ENCODE measurements at places on chromosomes 3 and 15.

DNA sequence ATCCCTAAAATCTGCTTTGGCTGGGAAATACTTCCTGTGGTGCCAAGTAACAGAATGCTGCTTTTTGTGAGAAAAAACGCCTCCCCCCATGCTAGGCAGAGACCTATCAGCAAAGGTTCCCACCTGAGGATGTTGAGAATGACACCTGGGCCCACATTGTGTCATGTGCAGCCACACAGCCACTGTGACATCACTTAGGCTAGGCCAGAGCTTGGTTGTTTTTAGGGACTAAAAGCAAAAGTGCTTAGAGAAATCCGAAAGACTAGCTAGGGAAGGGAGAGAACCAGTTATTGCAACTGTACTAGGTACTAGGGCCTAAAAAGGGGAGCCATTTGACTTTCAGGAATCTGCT lies 6.2 kb downstream of the ZDHHC3 start:
- DNase-seq: no peak

GRCh38 chr15:91342097-91342496 lies 242.0 kb downstream of the SV2B start:
- DNase-seq: no peak

- DNase-seq: no peak
Measured at GRCh38 chr3:141266797-141267555, 35.4 kb downstream of the PXYLP1 start.

DNA sequence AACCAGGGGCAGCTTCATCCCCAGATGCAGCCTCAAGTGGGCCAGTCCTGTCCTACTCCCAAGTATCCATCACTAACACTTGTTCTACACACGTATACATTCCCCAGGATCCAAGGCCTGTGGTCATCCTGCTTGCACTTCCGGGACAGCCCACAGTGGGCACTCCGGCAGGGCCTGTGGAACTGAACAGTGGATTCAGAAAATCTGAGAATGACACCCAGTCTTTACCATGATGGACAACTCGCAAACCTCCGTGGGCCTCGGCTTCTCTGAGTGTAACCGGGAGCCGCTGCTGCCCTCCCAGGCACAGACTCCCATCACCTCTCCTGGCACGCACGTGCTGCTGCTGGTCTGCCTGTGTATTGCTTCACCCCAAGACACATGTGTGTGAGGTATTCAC lies 59.6 kb downstream of the ATP10A start:
- DNase-seq: no peak

DNA sequence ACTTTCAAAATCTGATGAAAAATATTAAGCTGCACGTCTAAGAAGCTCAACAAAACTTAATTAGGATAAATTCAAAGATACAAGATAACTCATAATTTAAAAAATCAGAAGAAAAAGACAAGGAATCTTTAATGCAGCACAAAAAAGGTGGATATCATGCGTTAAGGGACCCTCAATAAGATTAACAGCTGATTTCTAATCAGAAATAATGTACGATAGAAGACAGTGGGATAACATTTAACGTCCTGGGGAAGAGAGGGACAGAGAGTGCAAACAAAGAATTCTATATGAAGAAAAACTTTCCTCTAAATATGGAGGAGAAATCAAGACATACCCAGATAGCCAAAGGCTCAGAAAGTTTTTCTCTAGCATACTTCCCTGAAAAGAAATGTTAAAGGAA lies 519.5 kb downstream of the PYDC2 start:
- DNase-seq: no peak

- no peak for DNase-seq
Measured at GRCh38 chr15:81534124-81534523, 160.1 kb upstream of the TMC3 start.

- DNase-seq: no peak
Measured at GRCh38 chr3:20111836-20112235, 71.6 kb downstream of the KAT2B start.

GRCh38 chr15:65244638-65245037 lies 33.4 kb upstream of the CILP start:
- DNase-seq: no peak

- no peak for DNase-seq
Measured at GRCh38 chr15:69591905-69592508, 139.4 kb downstream of the RPLP1 start.

DNA sequence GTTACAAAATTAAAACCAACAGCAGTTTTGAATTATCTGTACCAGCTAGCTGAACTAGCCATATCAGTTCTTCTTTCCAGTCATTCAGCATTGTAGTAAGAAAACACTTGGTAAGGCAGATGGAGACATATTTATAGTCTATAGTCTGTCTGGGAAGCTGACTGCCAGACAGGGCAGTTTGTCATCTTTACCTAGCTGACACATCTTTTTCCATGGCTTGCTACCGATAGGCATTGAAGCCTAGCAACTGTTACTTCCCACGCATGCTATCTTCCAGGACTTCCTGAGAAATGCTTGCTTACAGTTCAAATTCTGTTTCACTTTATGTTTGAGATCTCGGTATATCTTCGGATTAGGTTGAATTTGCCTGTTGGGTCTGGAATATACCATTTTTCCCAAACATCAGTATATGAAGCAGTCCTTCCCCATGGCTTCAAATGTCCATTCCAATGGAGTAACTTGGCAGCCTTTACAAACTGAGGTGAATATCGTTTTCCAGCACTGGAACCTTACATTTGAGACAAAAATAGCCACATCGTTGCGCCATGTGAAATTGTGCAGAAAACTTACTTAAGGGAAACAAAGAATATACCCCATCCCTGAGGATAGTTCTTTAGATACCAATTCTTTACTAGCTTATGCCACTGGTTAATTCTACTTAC lies 8.8 kb downstream of the GNL3 start:
- DNase-seq: no peak

DNA sequence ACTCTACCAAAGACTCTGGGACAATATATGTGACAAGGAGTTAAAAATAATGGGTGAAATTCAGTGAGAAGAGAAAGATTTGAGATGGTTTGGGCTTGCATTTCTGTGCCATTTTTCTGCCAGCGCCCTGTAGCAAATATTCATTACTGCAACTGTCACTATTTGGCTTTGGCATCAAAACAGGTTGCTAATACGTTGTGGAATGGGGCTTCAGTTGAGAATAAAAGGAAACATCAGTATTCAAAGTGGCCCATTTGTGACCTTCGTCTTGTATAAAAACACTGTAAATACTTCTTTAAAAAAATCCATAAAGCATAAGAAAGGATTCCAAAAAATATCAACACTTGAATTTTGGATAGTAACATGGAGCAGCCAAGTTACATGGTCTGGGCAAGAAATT lies 309.2 kb downstream of the ZNF385D start:
- DNase-seq: no peak

DNA sequence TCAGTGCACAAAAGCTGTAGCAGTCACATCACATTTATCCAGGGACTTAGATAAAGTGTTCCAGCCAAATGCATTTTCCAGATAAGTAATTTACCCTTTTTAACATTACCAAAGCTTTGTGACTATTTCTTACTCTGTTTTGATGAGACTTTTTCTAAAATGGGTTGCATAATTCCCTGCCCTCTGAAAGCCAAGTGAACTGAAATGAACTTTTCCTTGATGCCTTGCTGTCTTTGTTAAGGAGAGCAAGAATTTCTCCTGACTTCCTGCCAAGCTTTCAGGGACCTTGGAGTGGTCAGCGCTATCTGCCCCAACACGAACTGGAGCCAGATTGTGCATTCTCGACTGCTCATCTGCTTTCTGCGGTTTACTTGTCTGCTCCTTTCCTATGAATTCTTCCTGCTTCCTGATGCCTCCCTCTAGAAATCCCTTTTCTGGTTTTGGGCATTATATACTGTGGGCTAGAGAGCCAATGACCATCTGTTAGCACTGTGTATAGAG lies 34.8 kb downstream of the EIF4E3 start:
- peak; percentile 82 for DNase-seq

- DNase-seq: no peak
Measured at GRCh38 chr3:118949113-118949760, 85.4 kb downstream of the IGSF11 start.

GRCh38 chr3:111498022-111498421 lies 44.0 kb upstream of the CD96 start:
- DNase-seq: no peak

GRCh38 chr15:66729331-66729951 lies 27.4 kb downstream of the SMAD6 start:
- DNase-seq: no peak

- no peak for DNase-seq
Measured at GRCh38 chr3:183378008-183378407, 50.4 kb downstream of the MCF2L2 start.

DNA sequence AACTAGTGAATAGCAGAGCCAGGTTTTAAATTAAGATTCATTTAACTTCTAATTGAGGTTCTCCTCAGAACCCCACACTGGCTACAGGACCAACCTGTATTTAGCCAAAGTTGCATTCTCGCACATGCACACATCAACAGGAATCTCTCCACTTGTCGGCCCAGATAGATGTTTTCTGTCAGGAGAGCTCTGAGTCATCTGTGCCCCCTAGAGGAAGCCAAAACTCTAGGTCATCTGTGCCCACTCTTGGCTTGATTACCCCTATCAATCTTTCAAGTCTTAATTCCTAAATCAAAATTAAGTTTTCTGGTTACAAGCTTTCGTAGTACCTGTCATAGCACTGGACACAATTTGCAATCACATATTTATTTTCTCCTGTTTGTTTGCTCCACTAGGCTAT lies 104.9 kb upstream of the EOMES start:
- DNase-seq: no peak

- no peak for DNase-seq
Measured at GRCh38 chr3:196782511-196782910, 42.9 kb downstream of the PAK2 start.

DNA sequence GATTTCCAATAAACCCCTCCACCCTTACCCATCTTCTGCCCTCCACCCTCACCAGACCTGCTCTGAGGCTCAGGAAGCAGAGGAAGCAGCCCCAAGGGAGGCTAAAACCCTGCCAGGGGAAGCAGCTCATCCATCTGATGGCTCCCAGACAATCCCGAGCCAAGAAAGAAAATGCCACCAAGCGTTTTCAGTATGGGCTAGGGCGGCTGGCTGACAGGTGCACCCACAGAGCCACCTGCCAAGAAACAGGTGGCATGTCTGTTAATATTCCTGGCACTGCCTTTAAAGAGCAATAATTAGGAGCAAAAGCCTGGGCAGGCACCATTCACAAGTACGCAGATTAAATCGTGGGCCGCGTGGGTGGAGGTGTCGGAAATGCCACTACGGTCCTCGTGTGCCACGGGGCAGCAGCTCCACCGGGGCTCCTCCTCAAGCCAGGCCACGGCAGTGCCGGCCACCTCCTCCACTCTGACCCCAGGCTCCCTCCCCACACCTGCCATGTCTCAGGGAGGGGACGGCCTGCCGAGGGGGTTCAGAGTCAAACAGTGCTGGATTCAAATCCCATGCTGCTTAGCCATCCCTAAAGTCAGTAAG lies 23.9 kb upstream of the GRIP2 start:
- DNase-seq: no peak

DNA sequence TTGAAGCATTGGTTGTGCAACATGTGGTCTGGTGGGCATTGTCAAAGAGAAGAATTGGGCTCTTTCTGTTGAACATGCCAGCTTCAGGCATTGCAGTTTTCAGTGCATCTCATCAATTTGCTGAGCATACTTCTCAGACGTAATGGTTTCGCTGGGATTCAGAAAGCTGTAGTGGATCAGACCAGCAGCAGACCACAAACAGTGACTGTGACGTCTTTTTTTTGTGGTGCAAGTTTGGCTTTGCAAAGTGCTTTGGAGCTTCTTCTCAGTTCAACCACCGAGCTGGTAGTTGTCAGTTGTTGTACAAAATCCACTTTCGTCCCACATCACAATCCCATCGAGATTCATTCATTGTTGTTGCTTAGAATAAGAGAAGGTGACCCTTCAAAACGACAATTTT lies 84.5 kb downstream of the NPAP1 start:
- no peak for DNase-seq

- no peak for DNase-seq
Measured at GRCh38 chr15:47727676-47728075, 10.4 kb downstream of the SEMA6D start.

- no peak for DNase-seq
Measured at GRCh38 chr15:67809441-67809840, 15.9 kb upstream of the SKOR1 start.

- DNase-seq: no peak
Measured at GRCh38 chr15:95829062-95829461, 501.4 kb upstream of the NR2F2 start.

GRCh38 chr3:146747051-146747450 lies 141.9 kb upstream of the PLSCR5 start:
- no peak for DNase-seq

GRCh38 chr3:185270262-185270955 lies 16.6 kb upstream of the EHHADH start:
- no peak for DNase-seq

GRCh38 chr15:80568876-80569605 lies 126.1 kb upstream of the ABHD17C start:
- DNase-seq: no peak

- peak; percentile 36 for DNase-seq
Measured at GRCh38 chr15:69666441-69666882, 213.8 kb downstream of the RPLP1 start.

DNA sequence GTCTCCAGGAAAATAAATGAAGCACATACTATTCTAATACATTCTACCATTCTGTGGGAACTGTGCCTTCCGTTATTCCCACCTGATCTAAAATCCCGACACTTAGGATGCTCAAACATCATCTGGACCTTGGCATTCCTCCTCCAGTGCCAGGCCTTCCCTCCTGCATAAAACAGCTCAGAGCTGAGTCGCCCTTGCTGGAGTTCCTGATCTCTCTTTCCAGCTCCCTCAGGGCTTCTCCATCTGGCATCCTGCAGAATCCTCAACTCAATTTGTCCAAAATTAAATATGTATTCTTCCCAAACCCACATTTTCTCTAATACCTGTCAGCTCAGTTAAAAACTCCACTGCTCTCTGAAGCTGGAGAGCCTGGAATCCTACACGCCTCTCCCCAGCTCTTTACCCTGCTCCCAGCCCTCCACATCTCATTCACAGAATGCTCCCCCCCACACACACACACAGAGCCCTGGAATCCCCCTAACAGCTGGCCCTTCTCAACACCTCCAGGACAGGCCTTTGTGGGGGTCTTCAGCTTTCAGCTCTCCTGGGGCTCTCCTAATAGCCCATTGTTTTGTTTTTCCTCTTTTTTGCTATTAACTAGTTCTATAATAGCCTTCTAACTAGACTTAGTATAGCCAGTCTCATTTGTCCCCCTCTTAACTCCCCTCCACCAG lies 78.5 kb downstream of the HMG20A start:
- DNase-seq: no peak

- no peak for DNase-seq
Measured at GRCh38 chr3:172289583-172289982, 158.7 kb downstream of the GHSR start.

DNA sequence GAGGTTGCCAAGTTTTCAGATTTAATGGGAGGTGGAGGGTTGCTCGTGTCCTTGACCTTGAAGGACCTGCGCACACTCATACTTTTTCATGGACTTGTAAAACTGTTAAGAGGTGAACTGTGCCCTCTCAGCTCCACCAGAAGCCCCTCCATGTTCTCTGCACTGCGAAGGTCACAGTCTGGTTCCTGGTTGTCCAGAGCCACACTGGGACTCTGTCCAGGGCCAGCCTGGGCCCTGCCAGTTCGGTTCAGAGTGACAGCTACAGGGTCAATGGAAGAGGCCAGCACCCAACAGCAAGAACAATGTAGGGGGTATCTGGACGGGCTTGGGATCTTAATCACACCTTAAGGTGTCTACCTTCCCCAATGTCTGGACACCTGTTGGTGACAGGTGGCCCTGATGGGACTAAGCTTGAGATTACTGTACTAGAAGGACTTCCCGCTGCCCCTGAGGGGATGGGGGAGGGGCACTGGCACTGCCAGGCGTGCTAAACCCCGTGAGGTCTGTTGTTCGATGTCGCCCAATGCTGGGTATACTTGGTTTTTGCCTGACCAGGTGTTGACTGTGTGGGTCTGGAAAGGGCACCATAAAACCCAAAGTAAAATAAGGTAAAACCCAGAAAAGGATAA lies 34.7 kb downstream of the GRK7 start:
- DNase-seq: no peak
